ENCODE measurements at places on chromosomes 3 and 15.

DNA sequence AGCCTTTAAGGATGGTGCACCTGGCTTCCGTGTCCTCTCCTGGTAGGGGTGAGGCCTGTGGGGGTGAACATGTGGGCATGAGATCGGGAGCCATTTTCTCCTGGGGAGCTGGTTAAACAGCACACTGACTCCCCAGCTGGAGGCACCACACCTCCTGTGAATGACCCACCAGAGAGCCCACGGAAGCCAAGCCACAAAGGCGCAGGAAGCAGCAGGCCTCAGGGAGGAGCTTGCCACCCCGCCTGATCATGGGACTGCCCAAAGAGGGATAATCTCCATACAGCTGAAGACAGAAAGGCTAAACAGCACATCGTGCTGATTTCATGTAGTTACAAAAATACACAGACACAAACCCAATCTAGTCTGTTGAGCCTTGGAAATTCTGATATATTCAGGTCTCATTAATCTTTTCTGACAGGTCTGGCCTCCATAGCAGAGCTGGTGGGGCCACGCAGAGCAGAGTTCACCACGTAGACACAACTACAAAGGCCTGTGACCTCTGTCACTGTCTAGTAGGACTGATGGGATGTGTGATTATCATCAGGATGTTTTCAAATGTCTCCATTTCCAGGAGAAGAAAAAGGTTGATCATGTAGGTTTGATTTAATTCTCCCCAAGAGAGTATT, 75.2 kb downstream of the DUT start:
- no peak for DNase-seq

DNA sequence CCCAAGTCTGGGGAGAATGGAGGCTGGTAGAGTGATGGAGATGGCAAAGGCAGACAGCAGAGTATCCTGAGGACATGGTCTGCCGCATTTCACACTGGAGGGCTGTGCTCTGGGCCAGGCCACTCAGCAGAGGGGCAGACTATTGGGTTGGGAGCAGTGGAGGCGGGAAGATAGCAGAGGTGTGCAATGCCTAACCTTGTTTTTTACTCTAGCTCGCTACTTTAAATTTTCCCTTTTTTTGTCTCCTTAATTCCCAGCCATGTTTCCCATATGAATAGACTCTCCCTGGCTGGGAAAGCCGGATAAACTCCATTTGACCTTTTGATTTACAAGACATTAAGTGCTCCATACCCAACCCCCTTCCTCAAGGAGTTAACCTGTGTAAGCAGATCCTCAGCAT, 33.5 kb upstream of the ST6GAL1 start:
- no peak for DNase-seq

DNA sequence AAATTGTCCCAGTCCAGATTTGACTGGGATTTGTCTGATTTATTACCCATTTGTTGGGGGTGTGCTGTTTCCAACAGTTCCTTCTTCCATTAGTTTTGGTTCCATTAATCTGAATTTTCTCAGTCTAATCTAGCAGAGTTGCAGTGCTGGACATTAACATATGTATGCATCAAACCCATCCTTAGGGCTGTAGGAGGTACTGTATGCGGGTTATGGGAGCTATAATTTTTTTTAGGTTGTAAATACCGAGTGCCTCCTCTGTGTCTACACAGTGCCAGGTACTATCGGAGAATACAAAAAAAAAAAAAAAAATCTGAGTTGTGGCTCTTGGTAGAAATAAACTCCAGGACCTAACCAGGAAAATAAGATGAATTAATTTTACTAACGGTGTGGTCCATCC, 133.8 kb downstream of the LIPC start:
- no peak for DNase-seq

DNA sequence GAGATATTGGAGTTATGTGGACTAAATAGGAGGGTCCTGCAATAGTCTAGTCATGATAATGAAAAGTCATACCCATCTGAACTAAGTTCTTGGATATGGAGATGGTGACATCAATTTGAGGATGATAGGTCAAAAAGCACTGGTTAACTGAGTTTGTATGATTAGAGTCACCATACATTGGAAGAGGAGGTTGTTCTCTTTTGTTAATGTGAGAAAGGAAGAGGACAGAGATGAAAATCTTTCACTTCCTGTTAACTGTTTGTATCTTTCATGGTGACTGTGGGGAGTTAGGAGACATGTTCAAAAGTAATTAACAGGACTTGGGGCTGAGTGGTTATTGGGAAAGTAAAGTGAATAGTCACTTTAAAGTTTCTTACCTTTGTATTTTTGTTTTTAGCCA, 11.1 kb downstream of the TMEM62 start:
- DNase-seq: no peak

GRCh38 chr3:129119365-129120100, 2.1 kb downstream of the RAB43 start:
- no peak for DNase-seq

All from left hindlimb (tissue), 1 donor.